ENCODE measurements at places on chromosomes 6 and 20.

- DNase-seq = no peak
These were observed 85.1 kb upstream of the JARID2 start for GRCh38 chr6:15160812-15161211.

GRCh38 chr20:23361119-23361475 lies 885 bp upstream of the GZF1 start:
- no peak for DNase-seq

DNA sequence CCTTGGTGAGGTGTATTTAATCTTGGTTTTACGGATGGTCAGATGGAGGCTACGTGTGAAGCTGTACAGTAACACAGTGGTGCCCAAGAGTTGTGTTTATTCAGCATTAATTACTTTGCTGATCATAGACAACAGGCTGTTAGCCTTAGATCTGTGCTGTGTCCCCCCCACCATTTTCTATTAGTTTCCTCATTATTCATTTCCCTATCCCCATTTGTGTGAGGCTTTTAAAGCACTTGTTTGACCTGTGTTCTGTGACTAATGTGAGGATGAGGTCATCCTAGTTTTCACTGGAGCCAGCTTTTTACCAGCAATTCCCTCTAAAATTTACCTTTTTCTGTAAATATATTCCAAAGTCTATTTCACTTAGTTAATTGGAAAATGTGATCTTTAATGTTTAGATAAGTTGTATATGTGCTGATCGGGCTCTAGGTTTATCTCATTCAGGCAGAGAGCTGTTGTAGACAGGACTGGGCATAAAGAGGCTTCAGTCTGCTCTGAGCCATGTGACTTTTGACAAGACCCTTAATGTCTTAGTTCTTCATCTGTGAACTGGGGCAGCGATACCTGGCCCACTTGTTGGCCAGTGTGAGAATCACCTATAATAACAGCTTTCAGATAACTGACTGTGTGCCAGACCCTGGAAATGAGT lies 8.4 kb downstream of the MAPRE1 start:
- DNase-seq = no peak

DNA sequence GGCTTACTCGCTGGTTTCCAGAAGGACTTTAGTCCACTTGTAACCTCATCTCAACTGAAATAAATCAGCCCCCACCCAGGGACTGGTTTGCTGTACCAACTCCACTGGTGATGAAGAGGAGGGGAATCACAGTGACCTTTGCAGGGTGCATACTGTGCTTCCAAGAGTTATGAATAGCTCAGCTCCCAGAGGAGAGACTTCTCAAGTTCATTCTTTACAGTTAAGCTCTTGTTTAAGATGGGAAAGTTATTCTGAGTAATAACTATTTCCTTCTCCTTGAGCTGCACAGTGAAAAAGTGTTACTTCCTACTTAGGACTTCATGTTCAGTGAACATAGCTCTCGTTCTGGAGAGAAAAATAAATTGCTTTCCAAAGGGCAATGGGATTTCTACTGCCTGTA lies 166.5 kb upstream of the ECI2 start:
- no peak for DNase-seq

GRCh38 chr6:12516070-12516469 lies 200.5 kb upstream of the PHACTR1 start:
- no peak for DNase-seq

DNA sequence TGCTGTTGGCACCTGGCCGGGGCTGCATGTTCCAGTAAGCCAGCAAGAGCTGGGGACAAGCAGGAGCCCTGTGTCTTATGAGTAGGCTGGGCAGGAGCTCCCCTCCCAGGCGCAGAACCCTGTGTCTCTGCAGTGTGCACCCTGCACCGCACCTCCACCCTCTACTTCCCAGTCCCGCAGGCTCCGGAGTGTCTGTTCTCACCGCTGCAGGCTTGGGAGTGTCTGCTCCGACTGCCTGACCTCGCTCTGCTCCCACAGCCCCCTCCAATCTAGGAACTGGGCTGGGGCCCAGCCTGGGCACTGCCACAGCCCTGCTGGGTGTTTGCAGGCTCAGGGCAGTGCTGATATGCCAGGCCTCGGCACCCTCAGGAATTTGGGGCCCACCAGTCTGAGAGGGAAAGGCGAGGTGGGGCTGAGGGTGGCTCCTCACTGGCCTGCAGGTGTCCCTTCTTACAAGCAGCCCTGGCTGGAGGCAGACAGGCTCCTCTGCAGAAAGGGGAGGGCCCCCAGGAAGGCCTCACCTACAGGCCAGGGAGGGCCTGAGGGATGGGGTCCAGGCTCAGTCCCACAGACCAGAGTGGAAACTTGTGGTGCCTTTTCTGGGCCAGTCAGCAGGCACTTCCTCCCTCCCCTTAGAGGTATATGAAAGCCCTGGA lies 871.6 kb upstream of the GJE1 start:
- DNase-seq = no peak

DNA sequence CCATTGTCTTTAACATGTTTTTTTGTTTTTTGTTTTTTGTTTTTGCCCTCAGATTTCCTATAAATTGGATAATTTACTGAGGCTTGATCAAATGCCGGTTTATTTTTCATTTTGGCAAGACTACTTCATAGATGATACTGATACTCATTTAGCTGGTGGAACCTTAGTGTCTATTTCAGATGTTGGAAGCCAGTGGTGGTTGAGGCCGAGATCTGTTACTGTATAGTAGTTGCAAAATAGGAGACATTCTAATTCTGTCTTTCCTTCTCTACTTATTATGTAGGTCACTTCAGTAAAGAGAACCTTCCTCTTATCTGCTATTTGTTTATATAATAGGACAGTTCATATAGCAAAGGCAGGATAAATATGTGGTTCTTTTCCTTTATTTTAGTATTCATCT lies 63.4 kb downstream of the STXBP5 start:
- DNase-seq = no peak

- DNase-seq = peak; percentile 50
These were observed 2.9 kb upstream of the CHRNA4 start for GRCh38 chr20:63363981-63364561.

DNA sequence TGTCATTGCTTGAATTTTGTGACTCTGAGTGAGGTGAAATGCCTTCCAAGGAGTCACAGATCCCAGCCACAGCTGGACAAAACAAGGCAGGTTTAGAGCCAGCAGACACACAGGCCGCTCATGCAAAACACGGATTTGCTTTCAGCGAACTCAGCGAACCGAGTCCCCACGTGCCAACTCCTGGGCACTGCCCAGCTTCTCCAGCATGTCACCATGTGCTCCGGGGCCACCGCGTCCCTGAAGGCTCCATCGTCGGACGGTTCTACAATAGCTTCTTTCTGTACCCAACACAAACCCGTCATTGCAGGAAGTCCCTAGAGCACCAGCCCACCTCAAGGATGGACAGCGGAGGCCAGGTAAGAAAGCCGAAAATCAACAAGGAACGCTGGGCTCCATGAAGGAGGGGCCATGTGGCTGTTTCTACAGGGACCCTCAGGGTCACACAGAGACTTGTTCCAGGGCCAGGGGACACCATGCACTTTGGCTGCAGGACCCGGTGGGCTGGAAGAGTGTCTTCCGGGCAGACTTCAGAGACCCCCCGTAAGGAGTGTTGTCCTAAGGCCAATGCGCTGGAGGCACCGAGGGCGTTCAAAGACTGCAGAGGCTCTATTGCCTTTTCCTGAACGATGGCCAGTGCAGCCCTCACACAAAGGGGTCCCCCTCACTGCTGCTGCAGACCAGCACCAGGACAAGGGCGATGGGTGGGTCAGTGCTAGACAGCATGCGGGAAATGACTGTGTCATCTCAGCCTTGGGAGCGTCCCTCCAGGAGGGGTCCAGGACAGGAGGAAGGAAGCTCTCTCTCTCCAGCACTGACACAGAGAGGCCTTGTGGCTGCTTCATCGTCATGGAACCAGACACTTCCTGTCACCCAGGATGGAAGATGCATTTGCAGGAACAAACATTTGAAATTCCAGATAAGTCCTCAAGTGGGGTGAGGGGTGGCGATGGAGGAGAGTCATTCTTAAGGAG lies 19.8 kb downstream of the DACT2 start:
- DNase-seq = no peak

- DNase-seq = peak; percentile 47
These were observed 48.1 kb upstream of the MYL9 start for GRCh38 chr20:36493051-36493800.

DNA sequence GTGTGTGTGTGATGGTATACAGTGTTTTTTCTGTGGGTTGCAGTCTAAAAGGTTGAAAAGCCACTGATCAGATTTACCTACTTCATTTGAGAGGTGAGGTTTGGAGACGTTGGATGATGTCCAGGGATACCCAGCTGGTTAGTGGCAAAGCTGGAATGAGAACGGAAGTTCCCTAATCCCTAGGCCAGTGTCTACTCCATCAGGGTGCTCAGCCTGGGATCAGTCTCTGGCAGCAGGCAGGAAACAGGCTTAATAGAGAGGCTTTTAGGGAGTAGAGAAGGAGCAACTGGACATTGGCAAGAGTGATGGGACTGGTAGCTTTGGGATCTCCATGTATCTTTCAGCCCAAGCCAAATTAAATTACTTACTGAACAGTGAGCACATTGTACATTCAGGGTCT lies 80.7 kb downstream of the C6orf52 start:
- DNase-seq = no peak

DNA sequence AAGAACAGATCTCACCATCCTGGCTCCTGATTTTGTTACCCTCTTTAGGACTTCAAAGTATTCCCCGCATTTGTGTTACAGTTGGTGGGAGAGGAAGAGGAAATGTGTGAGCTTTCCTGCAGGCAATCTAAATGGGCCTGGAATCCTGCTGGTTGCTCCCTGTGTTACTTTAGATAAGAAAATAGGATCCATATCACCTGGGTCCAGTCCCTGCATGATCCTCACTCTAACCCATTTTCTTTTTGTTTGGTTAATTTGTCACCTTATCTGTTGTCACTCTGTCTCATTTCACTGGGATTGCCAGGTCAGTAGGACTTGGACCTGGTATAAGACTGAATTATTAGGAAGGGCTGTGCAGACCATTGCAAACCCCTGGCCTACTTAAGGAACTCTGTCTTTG lies 175.9 kb upstream of the GJE1 start:
- no peak for DNase-seq

DNA sequence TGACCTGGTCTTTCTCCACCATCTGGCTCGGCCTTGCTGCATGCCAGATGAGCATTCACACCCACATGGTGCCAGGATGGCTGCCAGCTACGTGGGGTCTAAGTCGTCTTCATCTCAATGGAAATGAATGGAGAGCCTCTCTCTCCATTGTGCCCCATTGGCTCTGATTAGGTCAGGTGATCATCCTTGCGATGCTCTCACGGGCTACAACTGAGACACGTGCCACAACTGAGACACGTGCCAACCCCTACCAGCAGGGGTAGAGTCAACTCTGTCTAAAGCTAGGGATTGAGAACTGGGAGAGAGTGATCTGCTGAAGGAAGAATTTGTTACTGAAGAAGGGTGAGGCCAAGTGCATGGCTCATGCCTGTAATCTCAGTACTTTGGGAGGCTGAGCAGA lies 67.3 kb upstream of the RALY start:
- DNase-seq = no peak

DNA sequence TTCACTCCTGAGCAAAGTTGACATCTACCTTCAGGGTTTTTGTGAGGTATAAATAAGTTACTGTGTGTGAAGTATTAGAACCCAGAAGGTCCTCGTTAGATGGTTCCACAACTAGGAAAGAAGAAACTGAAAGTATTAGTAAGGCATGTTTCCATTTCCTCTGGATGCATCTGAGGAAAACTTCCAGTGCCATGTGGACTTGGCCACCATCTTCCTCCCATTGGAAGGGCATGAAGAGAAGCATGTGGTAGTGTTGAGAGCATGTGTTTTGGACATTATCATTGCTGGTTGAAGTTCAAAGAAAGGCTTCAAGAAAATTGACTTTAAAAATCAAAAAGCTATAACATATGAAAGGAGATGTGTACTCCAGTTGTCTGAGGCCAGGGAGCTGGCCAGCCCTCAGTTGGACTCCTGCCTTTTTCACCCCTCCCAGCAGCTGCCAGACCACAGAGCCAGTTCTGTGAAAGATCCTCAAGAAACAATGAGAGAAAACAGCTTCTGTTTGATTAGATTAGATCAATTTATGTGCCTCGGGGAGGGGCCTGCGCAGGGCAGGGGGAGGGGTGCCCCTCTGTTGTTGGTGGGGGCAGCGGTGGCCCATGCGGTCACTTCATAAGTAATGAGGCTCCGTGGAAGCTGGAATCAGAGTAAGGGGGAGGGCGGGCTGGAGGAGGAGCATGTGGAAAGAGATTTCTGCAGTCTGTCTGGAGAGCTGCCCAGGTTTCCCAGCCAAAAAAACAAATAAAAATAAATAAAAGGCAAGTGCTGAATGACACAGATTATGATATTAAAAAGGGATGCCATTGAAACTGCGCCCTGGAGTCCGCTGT lies 154.0 kb downstream of the JARID2 start:
- peak; percentile 75 for DNase-seq

GRCh38 chr6:166470863-166471410 lies 88.2 kb upstream of the MPC1 start:
- peak; percentile 22 for DNase-seq

DNA sequence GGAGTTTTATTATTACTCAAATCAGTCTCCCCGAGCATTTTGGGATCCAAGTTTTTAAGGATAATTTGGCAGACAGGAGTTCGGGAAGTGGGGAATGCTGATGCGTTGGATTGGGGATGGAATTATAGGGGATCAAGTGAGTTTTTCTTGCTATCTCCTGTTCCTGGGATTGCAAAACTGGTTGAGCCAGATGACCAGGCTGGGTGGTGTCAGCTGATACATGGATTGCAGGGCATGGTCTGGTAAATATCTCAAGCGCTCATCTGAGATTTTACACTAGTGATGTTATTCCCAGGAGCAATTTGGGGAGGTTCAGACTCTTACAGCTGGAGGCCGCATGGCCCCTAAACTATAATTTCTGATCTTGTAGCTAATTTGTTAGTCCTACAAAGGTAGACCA lies 54.7 kb downstream of the ENPP1 start:
- no peak for DNase-seq

- DNase-seq = no peak
These were observed 19.3 kb upstream of the WFDC2 start for GRCh38 chr20:45450097-45450818.

GRCh38 chr6:42152024-42152423 lies 9.6 kb upstream of the C6orf132 start:
- DNase-seq = no peak

- peak; percentile 62 for DNase-seq
These were observed 25.0 kb upstream of the ABT1 start for GRCh38 chr6:26571592-26572296.

DNA sequence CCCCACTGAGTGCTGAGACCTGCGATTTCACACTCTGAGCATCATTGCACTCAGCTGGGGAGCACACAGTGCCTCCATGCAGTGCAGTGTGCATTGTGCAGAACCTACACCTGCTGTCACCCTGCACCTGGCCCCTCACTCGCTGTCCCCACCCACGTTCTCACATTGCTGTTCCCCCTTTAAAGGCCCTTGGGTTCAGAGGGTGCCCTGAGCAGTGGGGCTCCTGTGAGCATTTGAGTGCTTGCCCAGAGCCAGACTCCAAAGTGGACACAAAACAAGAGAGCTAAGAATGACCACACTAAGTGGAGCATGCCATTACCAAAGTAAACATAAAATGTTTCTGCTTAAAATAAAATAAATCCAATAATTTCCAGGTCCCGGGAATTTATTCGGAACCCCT lies 131.0 kb upstream of the CST7 start:
- no peak for DNase-seq

GRCh38 chr6:24125980-24126379 lies at the start of gene NRSN1:
Gene NRSN1, plus strand, starts transcription at chr6:24126215. Its CDS starts 8,113 bp downstream, at chr6:24134328.
- DNase-seq = peak; percentile 90
